Articular chondrocyte of knee joint (primary cell): ENCODE measurements at places on chromosomes 3 and 15. TPM values are rescaled to one million over a fixed set of nuclear protein-coding genes. Genes with fewer than 3 reads are reported as not detected.

CCR9 gene
- total RNA-seq, result not detected in 2 replicates

SKOR1 gene
- total RNA-seq, result 0.11 and 0.13 TPM in 2 replicates

BTLA gene
- total RNA-seq, result not detected in 2 replicates

MKRN3 gene
- total RNA-seq, result not detected in 2 replicates

TIMP4 gene
- total RNA-seq, result 12.2 and 17.6 TPM in 2 replicates

TTC21A gene
- total RNA-seq, result 4.4 and 6.8 TPM in 2 replicates

TICRR gene
- total RNA-seq, result 2.4 and 2.9 TPM in 2 replicates

IL5RA gene
- total RNA-seq, result not detected in 2 replicates

IL17RD gene
- total RNA-seq, result 4.2 and 5.4 TPM in 2 replicates

SMAD6 gene
- 86.9 and 91.2 TPM in 2 replicates for total RNA-seq

CPLX3 gene
- not detected in 2 replicates for total RNA-seq

PLXNB1 gene
- 23.6 and 26.9 TPM in 2 replicates for total RNA-seq

TMC3 gene
- not detected in 2 replicates for total RNA-seq

FAM174B gene
- 9.3 and 9.9 TPM in 2 replicates for total RNA-seq

SRGAP3 gene
- 4.4 and 6.0 TPM in 2 replicates for total RNA-seq

RAB8B gene
- 83.2 and 91.6 TPM in 2 replicates for total RNA-seq

A4GNT gene
- total RNA-seq, result not detected in 2 replicates

GOLGA8Q gene
- 1.7 and 2.4 TPM in 2 replicates for total RNA-seq

AP3B2 gene
- 1.0 and 1.4 TPM in 2 replicates for total RNA-seq

KLHL6 gene
- total RNA-seq, result under 0.01 TPM in 1 of 2 replicates, not detected in the other

MYRIP gene
- 1.9 and 2.5 TPM in 2 replicates for total RNA-seq

CD86 gene
- not detected in 2 replicates for total RNA-seq

CEMIP gene
- total RNA-seq, result 1,480 and 1,735 TPM in 2 replicates

PXK gene
- total RNA-seq, result 67.8 and 69.4 TPM in 2 replicates

DALRD3 gene
- total RNA-seq, result 40.8 and 44.0 TPM in 2 replicates

CASR gene
- total RNA-seq, result not detected in 2 replicates

RHOV gene
- total RNA-seq, result not detected in 2 replicates

NRG4 gene
- 0.26 TPM in 1 of 2 replicates, not detected in the other for total RNA-seq

EIF4E3 gene
- total RNA-seq, result 6.2 and 7.8 TPM in 2 replicates

ANKDD1A gene
- total RNA-seq, result 6.4 and 10.6 TPM in 2 replicates

KCNAB1 gene
- total RNA-seq, result 1.0 and 1.2 TPM in 2 replicates

SATB1 gene
- total RNA-seq, result 11.1 and 14.1 TPM in 2 replicates

ST3GAL6 gene
- 1.3 and 3.9 TPM in 2 replicates for total RNA-seq

CPN2 gene
- under 0.01 TPM in 1 of 2 replicates, not detected in the other for total RNA-seq

SERINC4 gene
- total RNA-seq, result 0.13 TPM in 1 of 2 replicates, not detected in the other

AHSG gene
- 0.11 TPM in 1 of 2 replicates, not detected in the other for total RNA-seq

ABI3BP gene
- total RNA-seq, result 539 and 728 TPM in 2 replicates

FBXW12 gene
- not detected in 2 replicates for total RNA-seq

MLF1 gene
- total RNA-seq, result 15.0 and 16.1 TPM in 2 replicates

PCOLCE2 gene
- total RNA-seq, result 102 and 124 TPM in 2 replicates
